Activated T-helper 1 cell treated with anti-CD3 and anti-CD28 coated beads, Interleukin-12 subunit alpha, Interleukin-12 subunit beta, Interleukin-2, Interleukin-4 antibody, amounts not matched to agents 30 ng/mL and 10 ng/mL and 1 ng/mL, durations not matched to agents 14 hours and 24 hours and 36 hours (primary cell): ENCODE measurements at places on chromosomes 7 and 10.

DNA sequence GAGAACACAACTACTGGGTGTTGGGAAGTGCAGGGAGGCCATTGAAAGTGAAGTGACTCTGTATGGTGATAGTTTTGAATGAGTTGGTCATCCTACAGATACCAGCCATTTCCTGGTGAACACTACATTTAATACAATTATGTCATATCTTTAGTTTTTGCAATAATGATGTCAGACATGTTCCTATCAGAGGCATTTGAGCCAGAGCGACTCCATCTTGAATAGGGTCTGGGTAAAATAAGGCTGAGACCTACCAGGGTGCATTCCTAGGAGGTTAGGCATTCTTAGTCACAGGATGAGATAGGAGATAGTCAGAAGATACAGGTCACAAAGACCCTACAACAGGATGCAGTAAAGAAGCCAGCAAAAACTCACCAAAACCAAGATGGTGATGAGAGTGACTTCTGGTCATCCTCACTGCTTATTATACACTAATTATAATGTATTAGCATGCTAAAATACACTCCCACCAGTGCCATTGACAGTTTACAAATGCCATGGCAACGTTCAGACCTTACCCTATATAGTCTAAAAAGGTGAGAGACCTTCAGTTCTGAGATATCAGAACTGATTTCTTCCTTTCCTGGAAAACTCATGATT lies 28.2 kb downstream of the ADK start:
- DNase-seq, result no peak

GRCh38 chr7:157540020-157540419 lies 203.2 kb downstream of the DNAJB6 start:
- no peak for DNase-seq

DNA sequence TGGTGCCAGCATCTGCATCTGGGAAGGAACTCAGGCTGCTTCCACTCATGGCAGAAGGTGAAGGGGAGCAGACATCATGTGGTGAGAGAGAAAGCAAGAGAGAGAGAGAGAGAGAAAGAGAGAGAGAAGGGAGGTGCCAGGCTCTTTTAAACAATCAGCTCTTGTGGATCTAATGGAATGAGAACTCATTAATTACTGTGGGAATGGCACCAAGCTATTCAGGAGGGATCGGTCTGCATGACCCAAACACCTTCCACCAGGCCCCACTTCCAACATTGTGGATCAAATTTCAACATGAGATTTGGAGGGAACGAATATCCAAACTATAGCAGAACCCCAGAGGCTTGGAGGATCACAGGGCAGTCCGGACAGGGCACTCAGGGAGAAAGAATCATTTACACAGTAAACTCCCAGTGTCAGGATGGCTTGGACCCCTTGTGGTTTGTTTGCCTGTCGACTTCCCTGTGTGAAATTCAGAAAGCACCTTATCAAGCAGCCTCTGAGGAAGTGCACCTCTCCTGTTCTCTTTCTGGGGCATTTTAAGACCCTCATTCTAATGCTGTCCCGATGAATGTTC lies 308.5 kb downstream of the REEP3 start:
- no peak for DNase-seq

GRCh38 chr10:110356628-110357245 lies 52.0 kb upstream of the SMNDC1 start:
- DNase-seq, result peak; percentile 78

DNA sequence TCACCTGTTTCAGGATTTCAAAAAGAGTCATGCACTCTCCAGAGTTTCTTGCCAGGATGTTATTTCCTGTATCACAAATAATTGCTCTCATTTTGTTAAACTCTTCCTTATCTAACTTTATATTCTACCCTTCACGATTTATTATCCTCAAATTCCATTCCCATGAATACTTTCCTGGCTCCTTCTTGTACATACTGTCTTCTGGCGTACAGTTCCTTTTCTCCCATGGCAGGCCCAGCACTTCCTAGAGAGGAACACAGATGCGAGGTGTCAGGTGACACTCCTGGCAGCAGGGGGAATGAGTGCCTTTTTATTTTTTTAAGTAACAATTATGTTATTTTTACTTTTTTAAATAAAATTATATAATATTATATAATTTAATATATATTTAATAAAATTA lies 411.9 kb downstream of the TFEC start:
- DNase-seq, result no peak
